ENCODE measurements at places on chromosomes 2 and 18.

GRCh38 chr2:59567151-59567550, 986.3 kb downstream of the BCL11A start:
- DNase-seq = no peak

DNA sequence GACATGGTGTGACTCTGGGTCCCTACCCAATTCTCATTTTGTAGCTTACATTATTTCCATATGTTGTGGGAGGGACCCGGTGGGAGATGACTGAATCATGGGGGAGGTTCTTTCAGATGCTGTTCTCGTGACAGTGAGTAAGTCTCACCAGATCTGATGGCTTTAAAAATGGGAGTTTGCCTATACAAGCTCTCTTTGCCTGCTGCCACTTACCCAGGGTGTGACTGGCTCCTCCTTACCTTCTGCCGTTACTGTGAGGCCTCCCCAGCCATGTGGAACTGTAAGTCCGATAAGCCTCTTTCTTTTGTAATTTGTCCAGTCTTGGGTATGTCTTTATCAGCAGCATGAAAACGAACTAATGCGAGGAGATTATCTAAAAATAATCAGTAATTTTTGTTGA, 1683.2 kb upstream of the SLC39A10 start:
- no peak for DNase-seq

DNA sequence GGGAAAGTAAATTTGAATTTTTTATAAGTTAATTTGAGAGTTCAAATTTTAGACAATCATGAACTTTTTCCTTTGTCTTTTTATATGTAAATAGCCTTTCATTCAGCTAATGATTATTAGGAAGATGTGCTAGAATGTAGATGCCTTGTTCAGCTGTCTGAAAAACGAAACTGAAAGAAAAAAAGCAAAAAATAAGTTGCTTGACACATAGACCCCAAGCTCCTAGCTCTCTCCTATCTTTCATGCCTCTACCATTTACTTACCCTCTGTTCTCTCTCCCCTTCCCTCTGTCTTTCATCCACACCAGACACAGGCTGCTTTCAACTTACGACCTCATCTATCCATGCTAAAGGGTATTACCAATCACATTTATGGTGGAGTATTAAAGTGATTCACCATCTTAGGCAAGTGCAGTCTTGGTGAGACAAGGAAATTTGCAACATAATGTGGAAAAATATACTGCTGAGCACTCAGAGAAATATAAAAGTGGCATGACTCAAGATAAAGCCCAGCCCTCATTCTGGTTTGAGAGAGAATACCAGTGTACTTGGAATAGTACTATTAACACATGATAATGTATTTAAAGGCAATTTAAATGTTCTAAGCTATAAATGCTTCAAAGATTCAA, 425.6 kb downstream of the SUCLG1 start:
- DNase-seq = no peak

DNA sequence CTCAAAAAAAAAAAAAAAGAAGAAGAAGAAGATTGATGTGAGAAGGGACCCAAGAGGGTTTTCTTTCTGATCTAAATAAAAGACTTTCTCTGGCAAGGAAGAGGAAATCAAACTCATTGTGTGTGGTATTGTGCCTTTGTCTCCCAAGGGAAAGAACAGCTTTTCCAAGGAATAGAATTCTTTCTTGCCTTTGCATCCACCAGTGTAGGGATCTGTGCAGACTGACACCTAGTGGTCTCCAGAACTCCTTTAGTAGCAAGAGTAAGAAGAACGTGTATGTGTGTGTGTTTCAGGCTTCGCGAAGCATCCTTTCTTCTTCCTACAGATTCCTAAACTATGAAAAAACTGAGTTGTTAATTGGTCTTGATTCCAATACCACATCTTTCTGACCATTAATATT, 33.5 kb upstream of the CRIM1 start:
- peak; percentile 38 for DNase-seq

DNA sequence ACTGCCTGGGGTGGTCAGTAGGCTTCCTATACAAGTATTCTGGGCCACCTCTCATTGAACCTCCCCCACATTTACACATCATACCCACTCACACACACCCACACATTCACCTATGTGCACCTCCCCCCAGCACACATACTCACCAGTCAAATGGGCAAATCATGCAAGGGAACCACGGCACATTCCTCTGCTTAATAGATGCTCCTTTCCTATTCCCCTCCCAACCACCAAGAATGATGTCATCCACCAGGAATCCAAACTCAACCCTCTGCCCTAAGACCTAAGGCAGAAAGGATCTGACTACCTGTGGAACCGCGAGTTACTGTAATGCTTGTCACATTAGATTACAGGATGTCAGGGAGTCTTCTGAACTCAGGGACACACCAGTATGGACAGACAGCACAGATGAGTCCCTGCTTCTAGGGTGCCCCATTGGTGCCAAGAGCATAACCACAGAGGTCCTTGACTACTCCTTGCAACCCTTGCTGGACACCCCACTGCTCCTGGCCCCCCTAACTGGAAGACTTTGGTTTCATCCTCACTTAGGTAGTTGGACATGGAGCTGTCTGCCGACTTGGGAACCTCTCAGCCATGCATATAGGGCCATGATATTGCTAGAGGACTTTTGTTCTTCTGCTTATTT, 21.5 kb upstream of the CAB39 start:
- no peak for DNase-seq

GRCh38 chr18:3652380-3653262, 202.6 kb downstream of the TGIF1 start:
- no peak for DNase-seq

DNA sequence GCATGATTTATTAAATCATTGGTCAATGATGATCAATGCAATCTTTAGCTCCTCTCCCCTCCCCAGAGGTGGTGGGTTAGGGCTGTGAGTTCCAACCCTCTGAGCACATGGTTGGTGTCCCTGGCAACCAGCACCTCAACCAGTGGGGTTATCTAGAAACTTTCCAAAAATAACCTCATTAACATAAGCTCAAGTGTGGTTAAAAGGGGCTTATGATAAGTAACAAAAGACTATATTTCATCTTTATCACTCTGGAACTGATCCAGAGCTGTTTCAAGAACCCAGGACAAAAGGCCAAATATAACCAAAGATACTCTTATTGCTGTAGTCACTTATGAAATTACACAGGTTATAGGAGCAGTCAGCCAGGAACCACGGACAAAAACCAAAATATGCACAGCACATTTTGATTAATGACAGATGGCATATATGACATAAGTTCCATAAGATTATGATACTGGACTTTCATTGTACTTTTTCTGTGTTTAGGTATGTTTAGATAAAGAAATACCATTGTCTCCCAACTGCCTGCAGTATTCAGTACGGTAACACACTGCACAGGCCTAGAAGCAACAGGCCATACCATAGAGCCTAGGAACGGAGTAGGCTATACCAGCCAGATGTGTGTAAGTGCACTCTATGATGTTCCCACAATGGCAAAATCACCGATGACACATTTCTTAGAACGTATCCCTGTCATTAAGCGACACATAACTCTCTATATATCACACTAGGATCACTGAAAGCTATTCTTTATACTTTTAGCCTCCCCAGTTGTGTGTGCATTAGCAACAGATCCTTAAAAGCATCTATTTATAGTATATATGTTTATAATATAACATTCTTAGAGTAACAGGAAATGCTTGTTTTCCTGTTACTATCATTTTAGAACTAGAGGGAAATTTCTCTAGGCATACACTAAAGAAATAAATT, 31.9 kb downstream of the KIDINS220 start:
- DNase-seq = no peak
